ENCODE measurements at places on chromosomes 7 and 10. TPM values are rescaled to one million over a fixed set of nuclear protein-coding genes. Genes with fewer than 3 reads are reported as not detected.
A peak's percentile ranks its signal among the peaks of the same experiment; 100 is the strongest.

Gene MALRD1
- 0.08 TPM for total RNA-seq

DNA sequence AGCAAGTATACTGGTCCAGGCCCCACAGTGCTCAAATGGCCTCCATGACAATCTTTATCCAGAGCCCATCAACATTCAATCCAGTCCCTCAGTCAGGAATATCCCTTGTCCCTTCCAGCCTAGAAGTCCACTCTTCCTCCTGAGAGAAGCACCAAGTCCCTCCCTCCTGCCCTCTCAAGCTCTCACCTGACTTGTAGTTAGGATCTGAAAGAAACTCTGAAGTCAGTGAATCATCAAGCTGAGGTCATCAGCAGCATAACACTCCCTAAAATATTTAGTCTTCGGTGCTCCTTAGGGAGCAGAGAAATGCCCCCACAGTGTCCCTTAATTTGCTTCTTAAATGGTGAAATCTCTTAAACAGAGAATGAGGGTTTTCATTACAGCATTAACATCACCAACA lies 31.0 kb downstream of the GRM8 start:
- DNase-seq = no peak

GRCh38 chr7:130096243-130096827 lies 26.0 kb downstream of the KLHDC10 start:
- no peak for DNase-seq

GRCh38 chr7:113684165-113684564 lies 234.6 kb downstream of the PPP1R3A start:
- DNase-seq = no peak

DNA sequence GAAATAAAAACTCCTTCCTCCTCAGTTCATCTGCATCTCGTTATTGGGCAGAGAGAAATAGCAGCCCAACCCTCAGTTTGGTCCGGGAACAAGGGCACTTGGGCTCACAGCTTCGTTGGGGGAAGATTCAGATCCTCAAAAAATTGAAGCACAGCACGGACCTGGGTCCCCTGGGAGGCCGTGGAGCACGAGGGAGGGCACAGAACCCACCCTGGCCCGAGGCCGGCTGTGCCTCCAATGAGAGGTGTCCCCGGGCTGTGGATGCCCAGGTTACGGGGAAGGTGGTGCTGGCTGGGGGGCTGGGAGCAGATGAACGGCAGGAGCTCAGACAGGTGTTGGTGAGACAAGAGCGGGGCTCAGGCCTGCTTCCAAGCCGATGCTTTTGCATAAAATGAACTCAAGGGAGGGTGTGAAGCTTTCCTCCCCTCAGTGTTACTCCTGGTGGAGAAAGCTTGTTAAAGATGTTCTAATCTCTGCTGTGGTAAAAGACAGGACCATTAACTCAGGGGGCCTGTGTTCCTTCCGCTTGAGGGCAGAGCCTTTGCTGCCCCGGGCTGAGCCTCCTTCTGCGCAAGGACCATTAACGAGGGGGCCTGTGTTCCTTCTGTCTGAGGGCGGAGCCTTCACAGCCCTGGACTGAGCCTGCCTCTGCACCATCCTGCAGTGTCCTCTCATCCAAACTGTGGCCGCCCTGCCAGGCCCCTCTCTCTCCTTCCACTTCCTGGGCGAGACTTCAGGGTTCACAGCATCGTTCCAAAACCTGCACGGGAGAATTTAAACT lies 302.2 kb downstream of the ADARB2 start:
- DNase-seq = no peak

GRCh38 chr7:81051811-81052413 lies 133.1 kb upstream of the SEMA3C start:
- no peak for DNase-seq

DNA sequence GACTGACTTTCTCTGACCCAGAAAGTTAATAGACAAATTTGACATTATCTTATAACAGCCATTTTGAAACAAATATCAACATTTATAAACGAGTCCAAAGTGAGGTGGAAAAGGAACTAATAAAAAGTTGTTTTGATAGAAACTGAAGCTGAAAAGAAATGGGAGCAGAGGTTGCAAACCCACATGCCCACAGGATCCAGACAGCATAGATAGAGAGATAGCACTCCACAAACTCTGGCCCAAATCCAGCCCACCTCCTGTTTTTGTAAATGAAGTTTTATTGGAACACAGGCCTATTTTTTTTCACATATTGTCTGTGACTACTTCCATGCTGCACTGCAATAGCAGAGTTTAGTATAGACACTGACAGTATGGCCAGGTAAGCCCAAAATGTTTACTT lies 171.9 kb downstream of the PRKG1 start:
- DNase-seq = no peak

- DNase-seq = peak; percentile 21
Measured at GRCh38 chr7:120053390-120053961, 219.5 kb upstream of the KCND2 start.

- no peak for DNase-seq
Measured at GRCh38 chr10:4675808-4676207, 150.2 kb upstream of the AKR1E2 start.
